HS-5 (cell line): ENCODE measurements at places on chromosomes 7 and 10.

GRCh38 chr10:21285742-21286331, 239.6 kb downstream of the SKIDA1 start:
- no peak for DNase-seq

DNA sequence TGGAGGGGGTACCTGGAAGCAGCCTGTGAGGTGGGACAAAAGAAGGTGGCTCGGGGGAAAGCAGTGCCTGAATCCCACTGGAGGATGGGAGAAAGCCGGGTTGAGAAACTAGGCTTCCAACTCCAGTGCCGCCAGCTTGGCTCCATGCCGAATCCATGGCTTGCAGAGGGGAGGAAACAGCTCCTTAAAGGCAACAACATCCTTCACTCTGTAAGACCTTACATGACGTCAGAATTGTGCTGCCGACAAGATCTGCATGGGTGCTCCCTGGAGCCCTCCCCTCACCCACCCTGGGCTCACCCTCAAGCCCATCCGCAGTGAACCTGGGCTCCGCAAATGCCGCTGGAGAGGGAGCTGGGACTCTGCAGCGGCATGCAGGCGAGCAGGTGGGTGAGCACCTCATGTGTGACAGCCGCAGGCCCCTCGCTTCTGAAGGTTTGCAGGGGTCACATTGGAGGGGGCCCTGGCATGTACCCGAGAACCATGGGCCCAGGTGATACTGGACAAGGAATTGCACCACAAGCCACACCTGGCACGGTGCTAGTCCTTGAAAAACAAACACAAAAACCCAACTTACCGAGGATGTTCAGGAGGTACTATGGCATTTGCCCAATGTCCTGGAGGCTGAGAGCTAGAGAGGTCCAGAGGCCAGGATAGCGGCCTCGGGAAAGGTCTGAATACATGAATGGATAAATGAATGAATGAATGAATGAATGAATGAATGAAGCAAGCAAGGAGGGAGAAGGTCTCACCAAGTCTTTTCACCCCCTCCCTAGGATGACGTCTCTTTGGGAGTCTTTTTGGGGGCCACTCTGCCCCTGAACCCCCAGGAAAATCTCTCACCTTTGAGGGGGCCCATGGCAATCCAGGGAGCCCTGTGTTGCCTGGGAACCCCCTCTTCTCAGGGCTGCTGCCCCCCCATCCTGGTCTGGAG, 238.6 kb upstream of the SHH start:
- no peak for DNase-seq

DNA sequence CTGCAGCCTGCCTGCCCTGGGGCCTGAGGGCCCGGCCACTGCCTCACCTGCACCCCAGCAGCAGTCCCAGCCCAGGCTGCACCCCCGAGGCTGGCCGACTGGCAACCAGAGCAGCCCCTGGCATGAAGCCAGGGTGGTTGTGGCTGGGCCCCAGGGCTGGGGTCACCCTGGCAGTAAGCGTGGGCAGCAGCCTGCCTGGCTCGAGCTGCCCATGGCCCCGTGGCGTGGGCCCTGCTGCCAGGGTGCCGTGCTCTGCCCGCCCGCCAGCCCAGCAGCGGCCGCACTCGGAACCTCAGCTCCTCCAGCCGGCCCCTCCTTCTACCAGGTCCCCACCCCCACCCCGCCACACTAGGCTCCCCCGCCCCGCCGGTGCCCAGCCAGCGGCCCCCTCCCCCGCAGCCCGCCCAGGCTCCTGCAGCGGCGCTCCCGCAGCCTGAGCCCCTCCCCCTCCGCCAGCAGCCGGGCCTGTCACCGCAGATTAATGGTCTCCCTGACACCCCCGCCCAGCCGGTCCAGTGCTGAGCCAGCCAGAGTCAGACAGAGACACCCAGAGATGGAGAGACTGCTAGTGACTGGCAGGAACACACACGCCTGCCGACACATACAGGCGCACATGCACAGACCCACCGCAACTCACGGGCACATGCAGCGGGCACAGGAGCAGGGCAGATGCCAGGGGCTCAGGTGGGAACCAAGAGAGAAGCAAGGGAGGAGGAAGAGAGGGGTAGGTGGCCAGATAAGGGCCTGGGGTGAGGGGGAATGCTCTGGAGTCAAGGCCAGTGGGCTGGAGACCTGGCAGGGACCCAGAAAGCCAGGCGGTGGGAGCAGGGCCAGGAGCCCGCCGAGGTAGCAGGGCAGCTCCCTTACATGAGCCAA, 22.4 kb downstream of the KCNH2 start:
- no peak for DNase-seq

GRCh38 chr10:76469675-76470074, 1038.3 kb downstream of the LRMDA start:
- no peak for DNase-seq

DNA sequence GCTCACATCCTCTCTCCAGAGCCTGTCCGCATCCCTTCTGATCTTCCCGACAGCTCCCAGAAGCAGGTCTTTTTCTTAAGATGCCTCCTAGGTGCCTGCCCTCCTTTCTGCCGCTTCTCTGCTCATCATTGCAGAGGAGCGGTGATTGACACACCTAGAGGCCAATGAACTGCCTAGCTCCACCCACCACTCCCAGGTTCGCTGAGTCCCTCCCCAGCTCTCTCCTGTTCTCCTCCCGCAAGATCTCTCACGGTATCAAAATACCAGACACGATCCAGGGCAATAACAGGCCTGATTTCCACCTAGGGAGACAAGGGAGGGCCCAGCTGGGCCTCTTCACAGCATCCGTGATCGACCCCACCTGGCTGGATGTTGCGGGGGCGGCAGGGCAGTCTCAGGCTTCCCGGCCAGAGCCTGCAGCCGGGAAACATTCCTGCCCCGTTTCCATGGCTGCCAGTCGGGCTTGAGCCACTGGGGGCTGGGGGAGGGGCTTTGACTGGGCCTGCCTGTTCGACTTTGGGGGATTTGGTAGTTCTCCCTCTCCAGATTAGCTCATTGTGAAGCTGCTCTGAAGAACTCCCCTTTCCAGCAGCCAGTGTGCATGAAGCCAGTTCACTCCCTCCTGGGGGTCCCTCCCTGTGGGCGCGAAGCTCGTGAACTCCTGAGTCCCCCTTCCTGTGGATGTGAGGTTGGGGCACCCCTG, 373.5 kb downstream of the RPS24 start:
- peak; percentile 4 for DNase-seq

DNA sequence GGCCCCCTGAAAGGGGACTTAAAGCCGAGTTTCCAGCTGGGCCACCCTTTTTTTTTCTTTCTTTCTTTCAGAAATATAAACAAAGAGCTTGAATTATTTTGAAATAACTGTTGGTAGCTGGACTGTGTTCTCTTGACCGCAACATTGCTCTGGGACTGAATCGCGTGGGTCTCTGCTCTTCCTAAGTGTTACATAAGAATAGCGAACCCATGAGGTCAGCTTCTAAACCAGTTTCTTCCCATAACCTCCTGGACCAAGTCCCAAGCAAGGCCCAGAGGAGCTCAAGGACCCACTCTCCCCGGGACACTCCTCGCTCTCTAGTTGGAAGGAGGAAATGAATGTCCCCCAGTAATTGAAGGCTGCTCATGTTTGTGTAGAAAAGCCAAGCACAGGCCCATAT, 91.1 kb downstream of the CXCL12 start:
- no peak for DNase-seq

GRCh38 chr7:117385363-117386109, 41.8 kb downstream of the ASZ1 start:
- peak; percentile 18 for DNase-seq

GRCh38 chr10:97407211-97407951, 6.2 kb upstream of the RRP12 start:
- peak; percentile 73 for DNase-seq

- no peak for DNase-seq
Measured at GRCh38 chr7:28643188-28643569, 230.9 kb downstream of the CREB5 start.
